ENCODE measurements at places on chromosomes 5 and 9.

GRCh38 chr5:143635888-143636287, 176.1 kb upstream of the HMHB1 start:
- no peak for DNase-seq

DNA sequence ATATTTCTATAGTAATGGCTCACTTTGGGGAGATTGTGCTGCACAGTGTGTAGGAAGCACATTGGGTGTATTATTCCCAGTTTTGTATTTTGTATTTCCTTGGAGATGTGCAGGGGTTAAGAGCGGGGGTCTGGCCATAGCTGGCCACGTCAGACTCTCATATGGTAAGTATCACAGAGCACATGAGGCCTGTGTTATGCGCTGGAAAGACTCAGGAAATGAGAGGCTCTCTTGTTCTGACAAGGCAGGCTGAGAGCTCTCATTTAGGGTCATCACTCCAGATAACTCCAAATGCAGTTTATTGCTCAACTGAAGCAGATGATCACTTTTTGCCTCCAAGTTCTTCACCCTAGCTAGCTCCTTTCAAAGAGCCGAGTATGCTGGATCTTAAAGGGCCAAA, 205.7 kb downstream of the NTRK2 start:
- no peak for DNase-seq

DNA sequence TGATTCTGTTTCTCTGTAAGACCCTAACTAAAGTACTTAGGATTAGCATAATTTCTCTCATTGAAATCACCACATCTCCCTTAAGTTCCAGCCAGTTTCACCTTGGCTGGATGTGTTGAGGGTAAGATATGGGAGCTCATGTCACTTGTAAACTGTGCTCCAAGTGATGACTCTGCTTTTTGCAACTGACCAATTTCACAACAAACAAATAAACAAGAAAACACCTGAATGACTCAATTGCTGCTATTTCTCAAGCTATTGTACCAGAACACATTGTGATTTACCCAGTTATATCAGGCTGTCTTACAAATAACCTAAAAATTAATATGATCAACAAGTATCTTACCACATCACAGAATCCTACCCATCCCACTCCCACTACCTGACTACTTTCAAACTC, 379.1 kb upstream of the KIF2A start:
- DNase-seq, result no peak

- no peak for DNase-seq
Measured at GRCh38 chr5:133075572-133076536, 24.0 kb downstream of the HSPA4 start.

DNA sequence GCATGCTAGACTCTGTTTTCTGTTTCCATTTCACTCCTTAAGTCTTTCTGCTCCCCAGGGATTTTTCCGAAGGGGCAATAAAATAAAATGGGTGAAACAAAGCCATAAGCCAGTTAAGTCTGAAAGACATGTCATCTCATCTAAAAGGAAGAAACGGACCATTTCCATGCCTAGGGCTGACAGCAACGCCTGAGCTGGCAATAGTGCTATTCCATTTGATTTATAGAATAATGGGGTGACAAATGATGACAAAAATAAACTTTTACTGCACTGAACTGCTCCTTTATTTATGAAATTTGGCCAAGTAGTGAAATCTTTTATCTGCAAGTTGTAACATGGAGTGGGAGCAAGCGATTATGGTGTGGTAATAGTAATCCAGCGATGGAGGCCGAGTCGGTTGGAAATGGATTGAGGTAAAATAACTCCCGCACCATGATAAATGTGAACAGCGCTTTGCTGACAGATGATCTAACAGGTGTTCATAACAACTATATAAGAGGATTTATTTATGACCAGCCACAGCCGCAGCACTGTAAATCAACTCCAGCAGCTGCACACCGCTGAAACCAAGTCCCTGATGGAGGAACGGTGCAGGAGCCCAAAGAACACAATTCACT, 219.8 kb upstream of the TBCA start:
- DNase-seq, result no peak

DNA sequence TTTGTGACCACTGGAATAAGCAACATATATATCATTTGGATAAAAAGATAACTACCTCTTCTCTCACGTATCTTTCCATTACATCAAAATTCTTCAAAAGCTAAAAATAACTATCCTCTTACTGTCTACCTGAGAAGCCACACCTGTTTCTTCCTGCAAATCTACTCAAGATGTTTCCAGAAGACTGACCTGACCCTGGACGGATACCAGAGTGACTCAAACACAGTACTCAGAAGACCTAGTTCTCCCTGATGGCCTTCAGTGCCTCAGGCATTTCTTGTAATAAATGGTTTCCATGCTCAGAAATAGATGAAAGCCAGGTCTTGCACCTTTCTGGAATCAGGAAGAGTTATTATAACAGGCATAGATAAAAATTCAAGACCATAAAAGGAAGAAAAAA, 245.9 kb upstream of the PIK3R1 start:
- DNase-seq, result no peak

DNA sequence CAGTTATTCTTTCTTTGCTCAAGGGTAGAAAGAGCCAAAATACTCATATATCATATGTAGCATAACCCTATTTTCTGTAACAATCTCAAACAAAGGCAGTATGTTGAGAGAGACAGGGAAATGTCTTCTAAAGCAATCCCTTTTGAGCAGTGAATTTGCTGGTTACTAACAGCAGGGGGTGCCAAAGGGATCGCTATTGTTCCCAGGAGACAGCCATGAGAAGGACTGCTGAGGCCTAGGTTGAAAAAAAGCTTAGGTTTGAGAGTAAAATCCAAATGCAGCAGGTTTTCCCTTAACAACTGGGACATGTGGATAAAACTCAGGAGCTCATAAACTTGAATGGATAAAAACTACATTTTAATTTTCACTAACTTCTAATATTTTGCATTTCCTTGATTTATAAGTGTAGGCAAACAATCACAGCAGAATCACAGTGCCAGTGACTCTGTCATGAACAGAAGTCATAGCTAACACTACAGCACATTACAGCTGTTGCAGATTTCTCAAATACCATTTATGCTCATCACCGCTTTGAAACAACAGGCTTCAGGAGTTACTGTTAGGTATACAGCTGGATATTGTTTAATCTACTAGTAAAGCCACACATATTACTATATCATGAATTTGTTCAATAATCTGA, 148.4 kb downstream of the MAPKAP1 start:
- DNase-seq, result no peak

DNA sequence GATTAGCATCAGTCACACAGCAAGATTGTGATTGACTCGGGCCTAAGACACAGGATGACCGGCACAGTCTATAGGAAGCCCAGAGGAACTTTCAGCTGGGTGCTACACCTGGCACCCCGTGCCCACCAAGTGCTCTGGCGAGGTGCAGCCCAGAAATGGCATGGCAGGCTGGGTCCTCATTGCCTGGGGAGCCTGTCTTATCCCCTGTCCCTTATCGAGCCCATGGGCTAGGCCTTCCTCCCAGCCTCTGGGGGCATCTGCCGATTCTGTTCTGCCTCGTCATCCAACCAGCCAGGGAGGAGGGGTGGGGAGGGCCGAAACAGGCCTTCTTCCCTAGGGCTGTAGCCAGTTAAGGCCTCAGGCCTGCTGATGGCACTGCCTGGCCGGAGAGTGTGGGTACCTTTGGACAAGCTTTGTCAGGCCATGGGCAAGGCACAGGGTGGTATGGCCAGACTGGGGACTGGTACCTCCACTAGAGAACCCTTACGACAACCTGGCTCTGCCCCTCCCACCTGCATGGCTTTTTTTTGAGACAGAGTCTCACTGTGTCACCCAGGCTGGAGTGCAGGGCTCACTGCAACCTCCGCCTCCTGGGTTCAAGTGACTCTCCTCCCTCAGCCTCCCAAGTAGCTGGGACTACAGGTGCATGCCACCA, 1.6 kb downstream of the GRK6 start:
- DNase-seq, result no peak

GRCh38 chr5:138515556-138516245, 27.3 kb downstream of the ETF1 start:
- no peak for DNase-seq

DNA sequence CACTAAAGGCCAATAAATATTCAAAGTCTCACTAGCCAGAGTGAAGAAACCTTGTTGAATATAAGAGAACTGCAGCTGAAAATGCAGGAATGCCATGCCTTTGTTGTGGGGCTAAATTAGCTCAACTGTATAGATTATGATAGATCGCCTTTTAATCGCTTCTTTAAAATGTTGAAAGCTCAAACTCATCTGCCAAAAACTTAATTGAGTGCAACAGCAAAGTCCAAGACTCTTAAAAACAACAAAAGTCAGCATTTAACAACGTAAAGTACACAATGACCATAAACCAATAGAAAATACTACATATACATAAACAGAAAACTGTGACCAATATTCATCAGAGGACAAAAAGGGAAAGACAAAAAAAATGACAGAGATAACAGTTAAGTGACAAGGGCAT, 585.0 kb upstream of the CDH6 start:
- no peak for DNase-seq

GRCh38 chr5:15798006-15798405, 298.0 kb downstream of the FBXL7 start:
- no peak for DNase-seq

DNA sequence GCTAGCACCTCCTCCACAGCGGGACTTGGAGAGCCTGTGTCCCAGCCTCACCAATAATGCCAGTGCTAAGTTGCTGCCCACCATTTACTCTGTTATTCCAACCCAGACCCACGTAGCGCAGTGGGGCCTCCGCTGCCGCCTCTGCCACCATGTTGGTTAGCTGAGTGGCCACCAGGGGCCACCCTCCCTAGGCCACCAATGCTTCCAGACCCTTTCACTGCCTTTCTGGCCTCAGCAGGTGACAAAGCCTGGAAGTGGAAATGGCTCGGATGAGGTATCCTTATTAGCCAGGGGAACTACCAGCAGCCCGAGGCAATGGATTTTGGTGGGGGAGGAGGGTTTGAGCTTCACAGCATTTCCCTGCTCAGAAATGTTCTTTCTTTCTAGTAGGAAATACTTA, 110.1 kb downstream of the OSTF1 start:
- DNase-seq, result no peak

DNA sequence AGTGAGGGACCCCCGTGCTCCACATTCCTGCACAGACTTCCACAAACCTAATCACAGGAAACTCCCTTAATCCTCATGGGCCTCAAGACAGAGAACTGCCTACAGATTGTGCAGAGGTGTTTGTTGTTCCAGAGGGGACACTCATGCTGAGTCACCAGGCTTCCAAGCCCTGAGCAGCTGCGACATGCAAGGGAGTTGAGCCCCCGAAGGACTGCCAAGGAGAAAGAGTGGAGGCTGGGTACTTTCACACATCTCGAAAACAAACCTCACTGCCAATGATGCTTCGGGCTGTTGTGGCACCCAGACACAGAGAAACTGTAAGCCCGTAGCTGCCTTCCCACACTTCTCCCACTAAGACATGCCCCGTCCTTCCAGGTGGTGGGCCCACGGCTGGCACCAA, 480.8 kb downstream of the CDH12 start:
- DNase-seq, result no peak
